Astrocyte of the hippocampus (primary cell): ENCODE measurements at places on chromosomes 7 and 10.

DNA sequence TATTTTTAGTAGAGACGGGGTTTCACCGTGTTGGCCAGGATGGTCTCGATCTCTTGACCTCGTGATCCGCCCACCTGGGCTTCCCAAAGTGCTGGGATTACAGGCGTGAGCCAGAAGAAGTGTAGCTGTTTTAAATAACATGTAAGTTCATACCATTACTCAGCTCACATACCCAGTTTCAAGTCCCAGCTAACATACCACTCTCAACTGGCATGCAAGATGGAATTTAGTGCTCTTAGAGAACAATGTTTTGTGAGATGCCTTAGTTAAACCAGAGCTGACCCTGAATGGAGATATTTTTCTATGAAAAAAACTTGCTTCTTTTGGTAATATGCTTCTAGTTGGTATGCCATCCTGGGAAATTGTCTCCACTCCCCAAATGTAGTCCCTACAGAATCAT is 37.3 kb downstream of the HBP1 start:
- no peak for DNase-seq

DNA sequence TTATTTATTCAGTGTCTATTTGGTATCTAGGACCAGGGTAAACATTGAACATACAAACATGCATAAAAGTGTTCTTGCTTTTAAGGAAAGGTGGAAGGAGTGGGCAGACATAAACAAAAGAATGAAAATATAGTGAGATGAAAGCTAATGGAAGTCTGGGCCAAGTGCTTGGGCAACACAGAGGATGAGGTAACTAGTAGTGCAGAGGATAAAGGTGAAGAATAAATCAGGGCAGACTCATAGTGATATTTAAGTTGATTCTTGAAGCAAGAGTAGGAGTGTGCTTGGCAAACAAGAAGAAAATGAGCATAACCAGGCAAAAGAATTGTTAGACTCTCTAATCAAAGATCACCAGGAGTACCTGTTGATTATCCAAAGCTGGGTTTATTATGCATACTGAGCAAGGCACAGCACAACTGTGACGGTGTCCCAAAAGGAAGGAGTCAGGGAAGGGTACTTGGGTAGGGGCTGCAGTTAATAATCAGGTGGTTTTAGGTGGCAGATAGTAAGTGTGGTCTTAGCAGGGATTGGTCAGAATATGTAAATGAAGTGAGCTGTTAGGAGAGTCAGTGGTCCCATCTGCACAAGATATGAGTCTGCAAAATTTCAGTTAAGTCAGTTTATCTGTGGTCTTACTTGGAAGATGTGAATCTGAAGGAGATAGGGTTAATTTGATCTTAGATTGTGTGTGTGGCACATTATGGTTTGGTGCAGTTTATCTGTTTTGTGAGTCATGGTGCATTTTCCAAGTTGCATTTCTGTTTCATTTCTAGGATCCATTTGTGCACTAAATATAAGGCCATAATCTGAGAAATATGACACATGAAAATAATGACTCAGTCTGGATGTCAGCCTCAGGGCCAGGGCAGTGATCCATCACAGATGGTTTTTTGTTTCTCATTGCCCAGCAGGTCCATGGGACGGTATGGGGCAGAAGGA is 30.6 kb upstream of the TAX1BP1 start:
- DNase-seq: no peak

GRCh38 chr10:75782463-75783248 is 351.2 kb downstream of the LRMDA start:
- DNase-seq: no peak

- DNase-seq: peak; percentile 92
Observed at GRCh38 chr10:71512761-71513539, 116.2 kb downstream of the CDH23 start.

DNA sequence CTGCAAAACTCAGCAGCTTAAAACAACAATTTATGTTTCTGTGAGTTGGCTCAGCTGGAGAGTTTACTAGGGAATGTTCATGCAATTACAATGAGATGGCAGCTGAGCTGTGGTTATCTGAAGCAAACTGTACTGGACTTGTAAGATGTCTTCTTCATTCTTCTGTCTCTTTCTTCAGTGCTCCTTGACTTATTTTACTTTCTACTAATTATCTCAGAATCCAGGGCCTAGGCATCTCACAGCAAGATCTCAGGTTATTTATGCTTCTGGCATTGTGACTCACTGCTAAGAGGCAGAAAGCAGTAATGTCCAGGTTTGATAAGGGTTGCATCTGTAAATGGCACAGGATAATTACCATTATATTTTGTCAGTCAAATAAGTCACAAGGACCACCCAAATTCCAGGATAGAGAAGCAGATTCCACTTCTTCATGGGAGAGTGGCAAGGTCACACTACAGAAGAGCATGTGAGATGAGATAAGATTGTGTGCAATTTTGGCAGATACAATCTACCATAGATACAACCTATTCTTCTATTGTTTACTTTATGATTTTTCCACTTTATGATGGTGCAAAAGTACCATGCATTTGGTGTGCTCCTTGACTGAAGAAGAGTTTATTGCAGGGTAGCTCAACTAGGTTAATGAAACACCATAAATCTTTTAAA is 16.8 kb downstream of the VIM start:
- DNase-seq: no peak

DNA sequence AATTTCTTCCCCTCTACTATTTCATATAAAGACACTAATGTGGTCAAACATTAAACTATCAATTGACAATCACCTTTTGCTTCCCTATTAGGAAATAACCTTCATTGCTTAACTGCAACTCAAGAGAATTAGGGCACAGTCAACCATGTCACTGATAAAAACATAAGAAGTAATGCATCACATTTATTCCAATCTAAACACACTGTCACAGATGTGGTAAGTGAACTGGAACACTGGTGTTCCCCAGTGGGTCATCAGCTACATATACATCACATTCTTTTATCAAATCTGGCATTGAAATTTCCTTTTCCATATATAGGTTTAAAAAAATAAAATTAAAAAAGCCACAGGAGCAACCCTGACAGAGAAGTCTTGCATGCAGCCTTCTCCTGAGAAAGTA is 3.7 kb downstream of the TRIL start:
- DNase-seq: no peak

DNA sequence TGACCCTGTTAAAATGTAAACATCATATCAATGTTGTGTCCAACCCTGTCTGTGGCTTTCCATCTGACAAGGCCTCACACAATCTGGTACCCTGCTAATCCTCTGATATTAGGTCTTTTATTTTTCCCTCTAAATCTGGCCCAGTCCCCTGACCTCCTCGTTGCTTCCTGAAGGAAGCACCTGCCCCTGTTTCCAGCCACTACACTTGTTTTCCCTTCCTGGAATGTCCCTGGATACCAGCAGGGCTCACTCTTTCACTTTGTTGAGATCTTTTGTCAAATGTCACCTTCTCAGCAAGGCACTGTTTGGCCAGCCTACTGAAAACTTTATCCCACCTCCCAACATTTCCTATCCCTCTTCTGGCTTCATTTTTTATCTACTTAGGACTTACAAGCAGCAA is 2.1 kb downstream of the SAMD9L start:
- no peak for DNase-seq

DNA sequence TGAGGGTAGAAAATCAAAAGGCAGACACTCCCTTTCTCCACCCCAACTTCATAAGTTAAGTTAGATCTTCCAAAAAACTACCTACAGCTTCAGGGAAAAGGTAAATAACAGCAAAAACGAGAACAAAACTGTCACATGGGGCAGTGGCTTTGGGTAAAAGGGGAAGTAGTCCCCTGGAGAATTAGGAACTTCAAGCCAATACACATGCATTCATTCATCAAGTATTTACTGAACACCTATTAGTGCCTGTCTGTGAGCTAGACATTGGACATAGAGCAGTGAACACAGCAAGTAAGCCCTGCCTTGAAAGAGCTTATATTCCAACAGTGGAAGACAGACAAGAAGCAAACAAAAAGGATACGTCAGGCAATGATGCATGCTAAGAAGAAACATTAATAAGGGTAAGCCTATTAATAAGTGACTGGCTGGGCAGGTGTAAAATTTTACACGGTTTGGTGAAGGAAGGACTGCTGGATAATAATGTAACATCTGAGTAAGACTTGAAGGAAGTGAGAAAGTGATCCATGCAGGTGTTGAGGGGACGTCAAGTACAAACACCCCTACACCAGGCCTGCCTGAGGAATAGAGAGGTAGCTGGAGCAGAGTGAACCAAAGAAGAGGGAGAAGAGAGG is 69.6 kb upstream of the RAPGEF5 start:
- DNase-seq: no peak

- no peak for DNase-seq
Observed at GRCh38 chr10:116063107-116063506, 209.9 kb downstream of the GFRA1 start.

- DNase-seq: no peak
Observed at GRCh38 chr10:122176232-122177213, 94.6 kb upstream of the BTBD16 start.
